ENCODE measurements at places on chromosomes 16 and 17.

- no peak for DNase-seq
Observed at GRCh38 chr17:64250233-64250835, 12.7 kb downstream of the TEX2 start.

DNA sequence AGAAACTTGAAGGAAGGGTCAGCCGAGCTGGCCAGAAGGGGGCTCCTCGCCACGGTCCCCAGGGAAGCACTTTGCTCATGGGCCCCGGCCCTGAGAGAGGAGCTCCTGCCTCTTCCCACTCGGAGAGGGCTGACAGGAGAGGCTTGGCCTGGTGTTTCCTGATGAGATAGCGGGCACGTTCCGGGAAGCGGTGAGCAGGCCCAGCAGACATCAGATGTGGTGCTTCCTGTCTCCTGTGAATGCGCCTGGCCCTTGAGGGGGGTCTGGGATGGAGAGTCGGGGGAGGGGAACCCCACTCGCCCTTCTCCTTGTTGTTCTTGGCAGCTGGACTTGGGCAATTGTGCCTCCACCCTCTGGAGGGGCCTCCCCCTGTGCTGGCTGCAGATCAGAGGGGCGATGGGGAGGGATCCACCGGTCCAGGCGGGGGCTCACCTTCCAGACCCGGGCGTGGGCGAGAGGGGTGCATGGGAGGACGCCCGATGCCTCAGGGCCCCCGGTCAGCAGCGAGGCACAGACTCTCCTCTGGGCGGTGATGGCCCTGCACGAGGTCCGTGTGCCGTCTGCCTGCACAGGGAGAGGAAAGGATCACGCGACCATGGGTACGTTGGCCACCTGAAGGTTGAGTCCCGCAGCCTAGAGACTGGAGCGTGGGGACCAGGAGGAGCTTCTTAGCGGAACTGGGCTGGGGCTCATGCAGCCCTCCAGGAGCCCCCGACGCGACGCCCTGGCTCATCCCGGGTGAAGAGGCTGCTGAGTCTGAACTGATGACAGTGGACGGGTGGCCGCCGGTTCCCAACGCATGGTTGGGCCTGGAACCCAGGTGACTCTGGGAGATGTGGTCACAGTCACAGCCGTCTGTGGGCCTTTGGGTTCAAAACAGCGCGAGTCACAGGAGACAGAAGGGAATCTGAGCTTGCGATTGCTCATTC lies 25.4 kb downstream of the METRNL start:
- no peak for DNase-seq

GRCh38 chr16:86823888-86824671 lies 245.7 kb downstream of the FOXL1 start:
- no peak for DNase-seq

DNA sequence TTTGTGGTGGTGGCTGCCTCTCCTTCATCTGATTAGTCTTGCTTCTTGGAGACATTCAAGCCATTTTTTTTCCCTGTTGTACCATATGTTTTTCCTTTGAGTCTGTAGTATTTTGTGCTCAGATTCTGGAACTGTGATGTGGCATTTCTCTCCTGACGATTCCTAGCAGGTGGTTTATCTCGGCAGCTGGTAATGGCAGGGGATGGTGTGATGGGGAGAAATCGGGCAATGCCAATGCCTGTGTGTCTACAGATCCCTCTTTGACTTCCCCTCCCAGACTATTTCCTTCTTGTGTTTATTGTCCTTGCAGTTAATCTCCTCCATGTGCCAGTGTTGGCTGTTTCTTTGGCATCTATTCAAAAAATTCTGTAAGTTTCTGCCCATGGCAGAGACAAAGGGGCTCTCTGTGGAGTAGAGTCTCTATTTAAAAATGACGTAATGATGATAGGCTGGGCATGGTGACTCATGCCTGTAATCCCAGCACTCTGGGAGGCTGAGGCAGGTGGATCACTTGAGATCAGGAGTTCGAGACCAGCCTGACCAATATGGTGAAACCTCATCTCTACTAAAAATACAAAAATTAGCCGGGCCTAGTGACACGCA lies 90.2 kb upstream of the ERCC4 start:
- no peak for DNase-seq

DNA sequence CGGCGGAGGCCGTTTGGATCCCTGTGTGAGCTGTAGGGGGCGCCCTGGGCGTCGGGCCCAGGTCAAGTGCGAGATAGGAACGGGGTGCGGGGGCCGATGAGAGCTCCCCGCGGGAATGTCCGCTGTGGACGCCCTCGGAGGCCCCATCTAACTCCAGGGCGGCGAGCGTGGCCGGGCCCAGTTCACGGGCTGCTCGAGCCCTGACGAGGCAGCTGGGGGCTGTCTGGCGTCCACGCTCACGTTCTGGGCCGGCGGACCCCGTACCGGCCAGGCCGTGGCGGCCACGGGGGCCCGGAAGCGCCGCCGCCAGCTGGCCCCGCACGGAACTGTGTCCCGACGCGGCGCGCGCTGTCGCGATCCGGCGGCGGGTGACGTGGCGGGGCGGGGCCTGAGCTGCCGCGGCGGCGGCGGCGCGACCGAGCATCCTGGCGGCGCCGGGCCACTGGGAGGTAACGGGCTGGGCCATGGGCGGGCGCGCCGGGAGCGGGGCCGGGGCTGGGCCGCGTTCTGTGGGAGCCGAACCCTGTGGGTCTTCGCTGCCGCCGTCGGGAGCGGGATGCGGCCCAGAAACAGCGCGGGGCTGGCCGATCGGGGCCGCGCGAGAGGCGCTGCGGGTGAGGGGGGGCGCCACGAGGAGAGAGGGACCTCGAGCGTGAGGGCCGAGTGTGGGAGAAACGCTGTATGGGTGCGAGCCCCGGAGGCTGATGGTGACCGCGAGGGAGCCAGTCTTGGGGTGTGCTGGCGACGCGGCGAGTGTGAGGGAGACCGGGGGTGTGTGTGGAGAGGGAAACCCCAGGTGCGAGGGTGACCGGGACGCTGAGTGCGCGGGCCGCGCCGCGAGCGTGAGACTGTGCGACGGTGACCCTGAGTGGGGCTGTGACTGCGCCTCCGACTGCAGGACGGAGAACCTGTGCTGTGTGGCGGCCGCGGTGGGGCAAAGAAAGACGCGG lies at the start of gene SLC7A6:
Gene SLC7A6, plus strand, starts transcription at position 399 of the 950 bp plus-strand sequence. CDS start 10,201 bp downstream, outside the sequence.
- peak; percentile 86 for DNase-seq

- no peak for DNase-seq
Observed at GRCh38 chr16:85350973-85351372, 238.7 kb upstream of the CIBAR2 start.

GRCh38 chr16:24013054-24013636 lies 177.4 kb downstream of the PRKCB start:
- no peak for DNase-seq

- no peak for DNase-seq
Observed at GRCh38 chr16:74100395-74101326, 196.0 kb upstream of the PSMD7 start.

DNA sequence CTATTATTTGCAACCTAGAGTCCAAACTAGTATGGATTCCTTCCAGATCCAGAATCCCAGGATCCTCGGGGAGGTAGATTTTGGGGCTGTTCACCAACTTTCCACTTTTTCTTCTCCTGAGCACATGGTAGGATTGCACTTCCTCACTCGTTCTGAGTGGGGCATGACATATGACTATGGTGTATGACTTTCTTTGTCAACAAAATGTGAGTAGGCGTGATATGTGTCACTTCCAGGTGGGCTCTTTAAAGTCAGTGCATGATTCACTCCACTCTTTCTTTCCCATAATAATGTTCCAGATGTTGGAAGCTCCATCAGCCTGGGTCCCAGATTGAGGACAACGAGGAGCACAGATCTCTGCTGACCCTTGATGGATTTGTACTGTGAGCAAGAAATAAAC lies 21.5 kb downstream of the IRX5 start:
- no peak for DNase-seq

DNA sequence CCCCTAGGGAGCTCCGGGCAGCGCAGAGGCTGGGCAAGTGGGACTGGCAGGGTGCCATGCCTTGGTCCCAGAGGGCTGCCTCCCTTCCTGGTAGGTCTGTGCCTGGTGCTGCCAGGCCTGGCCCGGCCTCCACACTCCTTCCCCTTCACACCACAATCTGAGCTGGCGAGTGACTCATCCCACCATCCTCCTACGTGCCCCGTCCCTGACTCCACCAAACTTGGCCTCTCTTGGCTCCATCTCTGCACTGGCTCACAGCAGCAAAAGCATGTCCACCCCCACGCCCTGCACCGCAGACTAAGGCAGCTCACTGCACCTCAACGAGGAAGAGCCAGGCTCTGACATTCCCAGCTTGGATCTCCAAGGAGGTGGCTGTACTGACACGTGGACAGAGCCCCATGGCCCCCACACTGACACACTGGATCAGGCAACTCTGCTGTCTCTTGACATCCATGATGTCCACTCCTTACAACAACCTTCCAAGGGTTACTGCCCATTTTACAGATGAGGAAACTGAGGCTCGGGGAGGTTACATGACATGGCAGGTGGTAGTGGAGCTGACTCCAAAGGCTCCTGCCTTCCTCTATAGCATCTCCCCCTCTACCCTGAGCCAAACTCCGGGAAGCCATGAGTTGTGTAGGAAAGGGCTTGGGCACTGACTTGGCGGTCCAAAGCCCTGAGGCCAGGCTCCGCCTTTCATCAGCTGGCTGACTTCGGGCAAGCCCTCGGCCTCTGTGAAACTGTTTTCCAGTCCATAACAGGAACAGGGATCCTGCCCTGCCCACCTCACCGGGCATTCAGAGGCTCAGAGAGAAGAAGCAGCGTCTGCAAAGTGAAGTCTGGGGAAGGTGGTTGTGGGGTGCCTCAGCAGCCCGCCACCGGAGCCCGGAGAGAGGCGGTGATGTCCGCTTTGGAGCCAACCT lies 20.1 kb upstream of the KRT19 start:
- peak; percentile 57 for DNase-seq

DNA sequence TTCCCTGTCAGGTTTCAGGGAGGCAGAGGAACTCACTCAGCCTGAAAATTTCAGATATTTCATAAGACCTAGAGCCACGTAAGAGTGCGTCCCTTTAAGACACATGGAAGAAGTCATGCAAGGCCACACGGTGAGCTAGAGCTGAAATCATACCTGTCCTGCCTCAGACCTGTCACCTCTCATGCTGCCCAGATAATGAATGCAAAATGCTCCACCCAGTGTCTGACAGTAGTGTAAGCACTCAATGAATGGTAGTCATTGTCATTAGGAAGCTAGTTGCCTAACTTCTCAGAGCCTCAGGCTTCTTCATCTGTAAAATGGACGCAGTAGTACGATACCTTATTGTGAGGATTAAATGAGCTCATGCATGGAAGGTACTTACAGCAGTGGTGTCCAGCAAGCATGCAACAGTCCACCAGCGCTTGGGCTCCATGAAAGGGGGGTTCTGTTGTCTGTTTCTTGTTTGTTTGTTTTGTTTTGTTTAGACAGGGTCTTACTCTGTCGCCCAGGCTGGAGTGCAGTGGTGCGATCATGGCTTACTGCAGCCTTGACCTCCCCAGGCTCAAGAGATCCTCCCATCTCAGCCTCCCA lies 60.7 kb downstream of the WSB1 start:
- DNase-seq: no peak

DNA sequence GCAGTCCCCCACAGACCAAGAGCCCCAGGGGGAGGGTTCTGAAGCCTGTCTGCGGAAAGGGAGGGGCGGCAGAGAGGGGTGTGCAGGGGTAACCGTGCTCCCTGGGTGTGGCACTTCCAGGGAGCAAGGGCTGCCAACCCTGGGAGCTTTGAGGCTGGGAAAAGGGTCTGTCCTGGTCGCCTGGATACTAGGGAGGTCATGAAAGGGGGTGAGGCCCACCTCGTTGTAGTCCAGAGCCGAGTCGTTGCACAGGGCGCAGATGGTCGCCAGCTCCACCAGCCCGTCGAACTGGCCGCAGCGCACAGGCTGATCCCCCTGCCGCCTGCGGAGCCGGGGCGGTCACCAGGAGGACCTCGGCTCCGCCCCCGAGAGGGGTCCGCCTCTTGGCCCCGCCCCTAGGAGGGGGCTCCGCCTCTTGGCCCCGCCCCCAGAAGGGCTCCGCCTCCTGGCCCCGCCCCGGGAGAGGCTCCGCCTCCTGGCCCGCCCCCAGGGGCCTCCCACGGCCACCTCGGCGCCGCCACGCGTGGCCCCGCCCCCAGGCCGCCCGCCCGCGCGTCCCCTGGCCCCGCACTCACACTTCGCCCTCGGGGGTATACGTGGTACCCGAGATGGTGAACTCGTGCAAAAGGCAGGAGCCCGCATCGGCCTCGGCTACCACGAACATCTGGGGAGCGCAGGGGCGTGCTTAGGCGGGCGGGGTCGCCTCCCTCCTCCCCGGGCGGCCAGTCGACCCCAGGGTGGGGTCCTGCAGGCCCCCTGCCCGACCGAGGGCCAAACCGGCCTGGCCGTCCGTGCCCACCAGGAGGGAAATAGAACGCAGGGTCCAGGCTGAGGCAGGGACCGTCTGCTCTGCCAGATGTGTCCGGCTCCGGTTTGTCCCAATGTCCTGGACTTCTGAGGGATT lies 19.5 kb downstream of the ATP2A3 start:
- DNase-seq: peak; percentile 57

- DNase-seq: no peak
Observed at GRCh38 chr16:85326794-85327181, 214.5 kb upstream of the CIBAR2 start.

- DNase-seq: no peak
Observed at GRCh38 chr16:23274968-23275367, 27.1 kb upstream of the SCNN1B start.

DNA sequence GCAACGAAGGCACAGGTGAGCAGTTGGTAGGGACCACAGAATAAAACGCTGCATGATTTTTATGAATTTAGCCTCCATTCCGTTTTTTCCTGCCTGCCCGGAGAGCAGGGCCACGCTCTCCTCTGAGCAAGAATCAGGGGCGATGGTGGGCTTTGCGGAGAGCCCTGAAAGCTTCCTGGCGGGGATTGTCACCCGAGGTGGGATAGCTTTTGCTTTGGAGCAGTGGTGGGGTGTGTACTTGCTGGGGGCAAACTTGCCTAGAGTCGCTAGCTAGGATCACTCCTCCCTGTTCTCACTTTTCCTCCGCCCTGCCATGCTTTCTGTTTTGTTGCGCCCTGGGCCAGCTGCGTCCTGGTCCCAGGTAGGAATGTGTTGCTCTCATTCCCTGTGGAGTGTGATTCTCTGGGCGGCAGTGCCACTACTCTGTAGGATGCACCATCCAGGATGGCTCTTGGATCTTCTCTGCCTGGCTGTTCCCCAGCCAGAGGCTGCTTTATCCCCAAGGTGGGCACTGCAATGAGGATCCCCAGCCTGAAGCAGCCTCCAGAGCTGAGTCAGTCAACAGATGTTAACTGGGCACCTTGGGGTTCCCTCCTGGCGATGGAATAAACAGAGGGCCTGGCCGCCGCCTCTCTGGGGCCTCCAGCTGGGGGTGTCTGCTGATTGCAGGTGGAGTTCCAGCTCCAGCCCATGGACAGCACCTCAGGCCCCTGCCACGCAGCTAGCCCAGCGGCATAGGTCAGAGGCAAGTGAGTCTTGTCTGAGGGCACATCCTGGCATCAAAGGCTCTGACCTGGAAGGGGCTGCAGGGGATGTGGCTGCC lies 360.9 kb upstream of the TNRC6C start:
- DNase-seq: no peak

All from activated CD4-positive, CD25-positive, alpha-beta regulatory T cell treated with anti-CD3 and anti-CD28 coated beads, Interleukin-2, amount 50 U/mL, for 72 hours (primary cell).